ENCODE measurements at places on chromosomes 12 and 14.
A peak's percentile ranks its signal among the peaks of the same experiment; 100 is the strongest.

DNA sequence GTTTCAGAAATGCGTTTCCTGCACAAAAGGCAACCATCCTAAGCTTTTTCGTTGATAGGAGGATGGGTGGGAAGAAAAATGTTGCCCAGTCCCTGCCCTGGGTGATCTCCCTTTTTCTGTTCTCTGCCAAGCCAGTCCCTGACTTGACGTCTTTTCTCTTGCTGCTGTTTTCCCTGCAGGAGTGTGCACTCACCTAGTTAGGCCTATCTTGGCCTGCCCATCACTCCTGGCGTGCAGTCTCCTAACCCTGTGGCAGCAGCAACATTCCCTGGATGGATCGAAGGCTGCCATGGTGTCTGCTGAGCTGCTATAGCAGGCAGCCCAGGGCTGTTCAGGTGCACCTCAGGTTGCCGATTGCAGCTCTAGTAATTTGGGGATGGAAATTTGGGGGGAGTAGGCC lies 1.2 kb downstream of the UNC119B start:
- DNase-seq = no peak

- DNase-seq = no peak
Observed at GRCh38 chr12:65430571-65431306, 152.3 kb downstream of the MSRB3 start.

GRCh38 chr14:91223028-91223783 lies 21.3 kb downstream of the GPR68 start:
- DNase-seq = no peak

GRCh38 chr14:104908303-104908702 lies 16.4 kb upstream of the PLD4 start:
- no peak for DNase-seq

DNA sequence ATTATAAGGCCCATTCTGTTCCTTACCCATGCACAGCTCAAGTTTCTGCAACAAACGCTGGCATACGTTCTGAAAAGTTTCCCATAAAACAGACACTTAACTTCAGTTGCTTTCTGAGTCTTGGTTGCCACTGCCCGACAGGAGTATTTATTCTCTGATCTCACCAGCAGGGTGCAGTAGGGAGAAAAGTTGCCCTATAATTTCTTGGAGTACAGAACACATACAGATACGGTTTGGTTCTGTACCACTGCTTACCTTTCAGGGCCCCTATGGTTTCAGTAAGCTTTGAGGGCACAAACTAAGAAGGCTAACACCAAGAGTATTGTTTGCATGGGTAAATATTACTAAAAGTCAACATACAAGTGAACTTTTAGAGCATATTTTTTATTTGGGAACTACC lies 77.9 kb downstream of the SPATA7 start:
- DNase-seq = no peak

- no peak for DNase-seq
Observed at GRCh38 chr12:120610560-120610959, 29.4 kb upstream of the POP5 start.

- DNase-seq = no peak
Observed at GRCh38 chr14:55739967-55740648, 160.1 kb downstream of the KTN1 start.

GRCh38 chr14:102508774-102509745 lies 516 bp downstream of the ANKRD9 start:
- DNase-seq = peak; percentile 65

GRCh38 chr14:24870949-24871701 lies 178.8 kb downstream of the STXBP6 start:
- no peak for DNase-seq

- DNase-seq = no peak
Observed at GRCh38 chr12:53999559-54000115, 324 bp upstream of the HOXC9 start.

DNA sequence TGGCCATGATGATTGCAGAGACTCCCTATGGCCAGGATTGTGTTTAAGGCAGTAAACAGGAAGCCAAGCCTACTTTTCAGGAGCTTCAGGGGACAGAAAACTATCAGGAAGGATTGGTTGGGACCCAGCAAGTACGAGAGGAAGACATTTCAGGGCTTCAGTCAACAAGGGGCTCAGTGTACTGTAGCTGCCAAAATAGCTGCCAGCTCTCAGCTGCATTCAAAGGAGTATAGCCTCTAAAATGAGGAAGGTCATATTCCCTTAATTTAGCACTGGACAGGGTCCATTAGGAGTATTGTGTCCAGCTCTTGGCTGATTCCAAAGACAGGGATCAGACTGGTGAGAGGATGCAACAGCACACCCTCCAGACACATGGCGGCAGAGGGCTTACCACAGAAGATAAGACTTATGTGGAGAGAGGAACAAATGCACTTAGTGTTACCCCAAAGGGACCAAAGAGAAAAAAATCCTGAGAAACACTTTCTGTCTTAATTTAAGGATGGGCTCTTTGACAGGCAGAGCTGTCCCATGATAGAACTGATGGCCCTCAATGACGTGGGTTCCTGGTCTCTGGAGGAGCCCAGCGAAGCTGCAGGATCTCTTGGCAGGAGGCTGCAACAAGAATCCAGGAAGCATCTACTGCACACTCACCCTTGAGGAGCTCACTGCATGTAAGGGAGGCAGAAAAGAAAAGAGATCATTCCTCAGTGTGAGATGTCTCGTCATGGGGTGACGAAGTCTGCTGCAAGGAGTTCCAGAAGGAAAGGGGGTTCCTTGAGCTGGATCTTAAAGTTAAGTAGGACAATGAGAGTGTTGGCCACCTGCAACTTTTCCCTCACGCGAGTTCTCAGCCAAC lies 14.8 kb downstream of the BDKRB1 start:
- DNase-seq = no peak

Measured in cerebellum (tissue), 4 donors.